Right renal pelvis (tissue), 4 donors: ENCODE measurements at places on chromosomes 11 and 22.

GRCh38 chr11:61328351-61328750 lies 4.6 kb downstream of the DDB1 start:
- no peak for DNase-seq

GRCh38 chr11:33258631-33259205 lies 1.5 kb downstream of the HIPK3 start:
- no peak for DNase-seq

- no peak for DNase-seq
Measured at GRCh38 chr11:124839128-124839971, 25.9 kb upstream of the ROBO3 start.

DNA sequence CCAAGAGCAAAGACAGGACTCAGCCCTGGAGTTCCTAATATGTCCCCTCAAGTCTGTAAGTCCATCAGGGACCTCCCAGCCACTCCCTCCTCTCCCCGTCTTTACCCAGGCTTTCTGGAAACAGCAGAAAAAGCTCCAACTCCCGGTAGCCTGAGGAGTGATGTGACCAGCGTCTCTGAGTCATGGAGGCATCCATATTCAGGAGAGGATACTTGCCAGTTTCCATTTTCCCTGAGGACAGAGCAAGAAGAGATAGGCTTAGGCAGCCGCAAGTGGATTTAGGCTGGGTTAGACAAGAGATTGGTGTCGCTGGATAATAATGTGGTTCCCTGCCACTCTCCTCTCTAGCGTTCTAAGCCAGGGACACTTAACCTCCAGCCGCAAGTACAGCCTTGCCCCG lies 206.6 kb downstream of the GRIK4 start:
- no peak for DNase-seq

- DNase-seq = no peak
Measured at GRCh38 chr11:82539669-82540068, 194.0 kb downstream of the FAM181B start.

DNA sequence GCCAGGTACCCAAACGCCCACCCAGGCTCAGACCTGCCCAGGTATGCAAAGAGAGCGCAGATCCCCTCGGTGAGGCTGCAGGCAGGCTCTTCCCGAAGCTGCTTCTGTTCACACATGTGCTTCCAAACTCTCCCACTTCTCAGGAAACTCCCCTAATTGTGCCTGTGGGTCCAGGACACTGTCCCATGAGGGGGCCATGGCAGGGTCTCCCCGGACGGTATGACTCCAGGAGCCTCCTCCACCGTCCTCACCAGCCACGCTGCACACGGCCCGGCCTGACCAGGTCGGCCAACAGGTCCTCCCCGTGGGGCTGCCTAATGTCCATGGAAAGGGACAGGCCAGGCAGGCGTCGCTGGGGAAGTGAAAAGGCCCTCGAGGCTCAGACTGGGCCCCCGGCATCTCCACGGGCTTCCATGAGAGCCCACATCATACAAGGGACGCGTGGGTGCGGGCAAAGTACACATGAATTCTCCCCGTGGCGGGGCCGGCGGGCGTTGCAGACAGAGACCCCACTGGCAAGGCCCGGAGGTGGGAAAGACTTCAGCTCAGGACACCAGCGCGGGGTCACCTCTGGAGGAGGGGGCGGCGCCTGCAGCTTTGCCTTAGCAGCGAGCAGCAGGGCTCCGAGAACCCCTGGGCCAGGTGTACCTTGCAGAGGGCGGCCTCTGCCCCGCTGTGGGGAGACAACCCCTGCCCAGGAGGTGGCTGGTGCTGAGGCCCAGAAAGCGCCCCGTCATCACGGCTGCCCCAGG lies 526.1 kb downstream of the BRD1 start:
- DNase-seq = no peak
